ENCODE measurements at places on chromosomes 2 and 18.

- no peak for DNase-seq
These were observed 131.7 kb downstream of the MYCN start for GRCh38 chr2:16071865-16072637.

DNA sequence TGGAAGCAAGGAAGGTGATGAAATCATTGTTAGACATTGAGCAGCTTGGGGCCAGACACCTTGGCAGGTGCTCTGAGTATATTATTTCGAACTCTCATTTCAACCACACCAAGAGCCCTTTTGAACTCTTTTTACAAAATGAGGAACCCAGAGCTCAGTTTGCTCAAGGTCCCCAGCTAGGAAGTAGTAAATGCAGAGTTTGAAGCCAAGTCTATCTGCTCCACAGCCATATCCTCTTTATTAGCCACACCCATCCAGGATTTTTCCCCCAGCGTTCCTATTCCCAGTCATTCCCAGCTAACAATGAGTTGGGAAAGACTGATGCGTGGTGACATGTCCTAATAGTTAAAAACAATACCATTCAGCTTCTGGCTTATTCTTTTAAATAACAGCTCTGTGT, 40.2 kb downstream of the SEMA4F start:
- no peak for DNase-seq

GRCh38 chr2:23926290-23926749, 603 bp downstream of the ATAD2B start:
- no peak for DNase-seq

DNA sequence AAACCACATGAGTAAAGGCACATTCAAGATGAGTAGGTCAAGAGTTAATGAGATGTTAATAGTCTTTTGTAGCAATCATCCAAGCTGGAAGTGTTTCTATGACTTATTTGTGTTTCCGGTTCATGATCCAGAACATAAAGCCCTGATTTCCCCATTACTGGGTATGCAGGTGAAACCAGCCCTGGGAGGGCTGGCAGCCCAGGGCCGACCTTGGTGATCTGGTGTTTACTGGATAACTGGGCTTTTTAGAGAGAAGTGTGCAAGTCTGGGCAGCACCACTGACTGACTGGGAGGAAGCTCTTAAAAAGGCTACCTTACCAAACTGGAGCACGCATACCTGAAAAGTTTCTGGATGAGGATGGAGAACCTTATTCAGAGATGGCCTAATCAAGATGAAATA, 431.6 kb upstream of the VRK2 start:
- DNase-seq: no peak

DNA sequence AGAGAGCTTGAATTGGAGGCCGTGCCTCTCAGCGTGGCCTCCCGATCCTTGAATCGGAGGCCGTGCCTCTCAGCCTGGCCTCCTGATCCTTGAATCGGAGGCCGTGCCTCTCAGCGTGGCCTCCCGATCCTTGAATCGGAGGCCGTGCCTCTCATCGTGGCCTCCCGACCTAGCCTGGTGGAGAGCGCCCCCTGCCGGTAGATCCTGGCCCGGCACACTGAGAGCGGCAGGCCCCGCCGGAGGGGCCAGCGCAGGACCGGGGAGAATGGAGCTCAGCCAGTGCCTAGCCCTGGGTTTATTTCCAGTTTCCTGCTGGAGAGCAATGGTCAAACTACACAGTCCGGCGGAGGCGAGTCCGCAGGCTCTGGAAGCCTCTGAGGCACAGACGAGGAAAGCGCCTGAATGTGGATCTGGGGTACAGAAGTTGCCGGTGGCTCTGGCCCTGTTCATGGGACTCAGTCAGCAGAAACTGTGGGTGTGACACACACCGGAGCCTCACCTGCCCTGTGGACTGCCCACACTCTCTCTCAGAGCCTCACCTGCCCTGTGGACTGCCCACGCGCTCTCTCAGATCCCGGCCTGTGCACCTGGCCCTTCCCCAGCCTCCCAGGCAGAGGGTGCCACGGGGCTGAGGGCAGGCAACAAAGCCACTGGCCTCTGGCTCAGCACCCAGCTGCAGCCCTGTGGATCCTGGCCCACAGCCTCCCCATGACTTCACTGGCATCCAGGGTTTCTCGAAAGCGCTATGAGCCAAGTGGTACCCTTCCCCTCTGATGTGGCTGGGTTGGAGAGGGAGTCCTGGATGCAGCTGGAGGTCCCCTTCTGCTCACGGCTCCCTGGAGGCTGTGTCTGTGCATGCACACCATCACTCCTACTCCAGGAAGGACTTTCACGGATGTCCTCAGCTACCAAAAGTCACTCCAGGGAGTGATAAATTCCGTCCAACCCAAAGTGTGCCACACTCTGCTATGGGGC, 1.5 kb downstream of the IL36B start:
- no peak for DNase-seq

DNA sequence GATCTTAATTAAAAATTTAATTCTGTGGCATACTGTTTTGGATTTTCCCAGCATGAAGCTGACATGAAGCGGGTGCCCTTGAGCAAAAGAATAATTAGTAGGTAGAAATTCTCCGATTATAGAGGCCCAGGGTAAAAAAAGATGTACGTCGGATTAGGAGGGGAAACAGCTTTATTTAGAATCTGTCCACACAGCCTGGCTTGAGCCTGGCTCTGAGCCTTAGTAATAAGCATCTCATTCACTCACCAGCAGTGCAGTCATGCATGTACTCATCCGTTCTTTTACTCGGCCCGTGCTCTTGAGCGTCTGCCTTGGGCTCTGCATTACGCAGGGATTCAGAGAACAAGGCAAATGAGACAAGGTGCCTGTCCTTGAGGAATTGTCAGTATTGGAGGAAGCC, 219.3 kb downstream of the AGAP1 start:
- DNase-seq: no peak

- no peak for DNase-seq
These were observed 32.1 kb downstream of the FARSB start for GRCh38 chr2:222623756-222624309.

DNA sequence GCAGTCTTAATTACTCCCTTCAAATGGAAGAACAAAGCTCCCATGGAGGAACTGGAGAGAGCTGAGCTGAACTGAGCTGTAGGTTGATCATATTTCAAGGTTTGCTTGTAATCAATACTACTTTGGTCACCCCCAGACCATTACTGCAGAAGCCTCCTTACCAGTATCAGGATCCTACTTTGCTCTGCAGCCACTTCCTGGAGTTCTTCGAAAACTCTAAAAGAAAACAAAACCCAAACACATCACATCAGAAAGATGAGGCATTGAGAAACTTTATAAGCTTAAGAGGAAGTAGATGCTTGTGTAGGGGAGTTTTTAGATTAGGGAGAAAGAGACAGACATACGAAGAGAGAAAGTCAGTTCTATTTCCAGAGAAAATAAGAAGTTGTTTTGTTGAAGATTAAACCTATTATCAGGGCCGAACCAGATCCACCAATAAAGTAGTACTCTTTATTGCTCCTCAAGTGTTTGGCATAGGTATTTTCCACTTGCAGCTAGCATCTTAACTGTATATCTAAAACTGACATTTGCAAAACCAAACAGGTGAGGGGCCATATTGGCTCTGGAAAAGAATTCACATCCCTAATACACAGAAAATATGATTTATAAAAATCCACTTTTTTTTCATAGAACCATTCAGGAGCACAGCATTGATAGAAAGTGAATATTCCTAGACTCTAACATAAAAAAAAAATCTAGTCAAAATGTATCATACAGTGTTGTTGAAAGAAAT, 166.9 kb upstream of the KLF7 start:
- DNase-seq: no peak

DNA sequence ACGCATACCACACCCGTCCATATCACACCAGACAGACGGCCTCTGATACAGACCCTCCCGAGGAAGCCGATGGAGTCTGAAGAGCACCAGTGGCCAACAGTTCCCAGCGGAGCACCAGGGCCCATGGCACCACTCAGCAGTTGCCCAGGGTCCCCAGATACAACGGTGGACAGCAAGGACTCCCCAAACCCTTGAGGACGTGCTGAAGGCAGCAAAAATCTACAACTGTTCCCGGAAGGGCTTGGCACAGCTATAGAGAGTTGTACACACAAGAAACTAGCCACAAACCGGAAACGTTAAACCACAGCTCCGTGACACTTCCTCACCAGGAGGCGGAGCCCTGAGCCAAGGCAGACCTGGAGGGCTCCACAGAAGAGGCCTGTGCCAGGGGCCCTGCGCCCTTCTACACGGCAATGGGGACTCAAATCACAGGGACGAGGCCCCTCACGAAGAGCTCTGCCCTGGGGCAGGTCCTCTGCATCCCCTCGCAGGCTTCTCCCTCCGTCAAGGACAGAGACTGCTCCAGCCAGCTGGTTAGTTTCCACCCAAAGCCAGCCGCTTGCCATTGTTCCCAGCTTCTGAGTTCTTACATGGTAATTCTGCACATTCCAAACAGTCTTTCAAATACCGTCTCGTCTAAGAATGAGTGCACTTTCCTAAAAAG, 133.4 kb downstream of the HDAC4 start:
- DNase-seq: peak; percentile 90

- no peak for DNase-seq
These were observed 83.1 kb downstream of the CRACDL start for GRCh38 chr2:98852932-98853331.

DNA sequence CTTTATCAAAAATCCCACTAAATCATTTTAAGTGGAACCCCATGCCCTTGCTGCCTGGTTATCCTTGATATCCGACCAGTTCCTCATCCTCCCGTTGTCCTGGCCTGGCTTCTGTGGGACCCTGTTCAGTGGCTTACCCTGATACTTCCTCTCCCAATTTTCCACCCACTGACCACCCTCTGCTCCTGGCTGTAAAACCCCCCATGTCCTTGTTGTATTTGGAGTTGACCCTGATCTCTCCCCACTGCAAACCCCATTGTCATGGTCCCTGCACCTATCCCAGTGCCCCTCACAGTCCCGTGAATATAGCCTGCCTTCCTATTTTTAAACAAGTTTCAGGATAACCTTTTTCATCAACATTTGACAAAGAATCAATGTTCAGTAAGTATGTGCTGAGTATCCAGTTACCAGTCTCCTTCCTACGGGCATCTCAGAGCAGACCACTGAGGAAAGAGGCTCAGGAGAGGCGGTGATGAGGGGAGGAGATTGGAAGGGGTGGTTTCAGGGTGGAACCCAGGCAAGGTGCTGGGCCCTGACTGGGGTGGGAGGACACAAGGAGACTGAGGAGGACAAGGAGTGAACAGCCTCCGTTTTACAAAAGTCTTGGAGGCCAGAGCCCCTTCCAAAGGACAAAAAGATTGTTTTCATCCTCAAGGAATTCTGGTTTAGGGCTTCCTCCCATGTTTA, 131.8 kb downstream of the PXDN start:
- DNase-seq: no peak

DNA sequence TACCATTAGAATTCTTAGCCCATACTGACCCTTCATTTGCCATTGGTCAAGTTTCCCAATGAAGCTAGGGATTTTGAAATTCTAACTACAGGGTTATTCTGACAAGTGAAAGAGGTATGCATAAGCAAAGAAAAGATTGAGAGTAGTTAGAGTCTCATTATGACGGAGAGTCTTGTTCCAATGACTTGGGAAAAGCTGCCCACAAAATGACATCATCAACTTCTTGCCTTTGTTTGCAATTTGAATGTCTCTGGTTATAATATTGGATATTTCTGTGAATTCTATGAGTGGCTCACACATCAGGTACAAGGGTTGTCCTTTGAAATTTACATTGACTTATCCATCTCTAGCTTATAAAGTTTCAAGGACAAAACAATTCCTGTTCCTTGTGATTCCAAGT, 772.2 kb downstream of the TRIB2 start:
- no peak for DNase-seq

GRCh38 chr2:64157792-64158191, 13.6 kb upstream of the PELI1 start:
- DNase-seq: peak; percentile 12

- no peak for DNase-seq
These were observed 59.6 kb downstream of the ZNF516 start for GRCh38 chr18:76435316-76435989.

DNA sequence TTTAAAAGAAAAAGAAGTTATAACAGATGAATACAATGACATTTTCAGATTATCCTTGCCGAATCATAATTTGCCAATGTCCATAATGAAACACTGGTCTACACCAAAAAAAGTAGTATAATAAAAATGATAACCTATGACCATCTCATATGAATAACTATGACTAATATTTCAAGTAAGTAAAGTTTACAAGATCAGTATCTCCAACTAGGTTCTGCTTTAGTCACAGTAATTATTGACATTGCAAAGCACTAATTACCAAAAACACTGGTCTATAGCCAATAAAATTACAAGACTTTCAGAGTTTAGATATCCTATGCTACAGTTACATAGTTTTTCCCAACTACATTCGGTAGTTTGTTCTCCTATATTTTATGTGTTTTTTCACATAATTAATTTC, 136.7 kb downstream of the MEMO1 start:
- no peak for DNase-seq

DNA sequence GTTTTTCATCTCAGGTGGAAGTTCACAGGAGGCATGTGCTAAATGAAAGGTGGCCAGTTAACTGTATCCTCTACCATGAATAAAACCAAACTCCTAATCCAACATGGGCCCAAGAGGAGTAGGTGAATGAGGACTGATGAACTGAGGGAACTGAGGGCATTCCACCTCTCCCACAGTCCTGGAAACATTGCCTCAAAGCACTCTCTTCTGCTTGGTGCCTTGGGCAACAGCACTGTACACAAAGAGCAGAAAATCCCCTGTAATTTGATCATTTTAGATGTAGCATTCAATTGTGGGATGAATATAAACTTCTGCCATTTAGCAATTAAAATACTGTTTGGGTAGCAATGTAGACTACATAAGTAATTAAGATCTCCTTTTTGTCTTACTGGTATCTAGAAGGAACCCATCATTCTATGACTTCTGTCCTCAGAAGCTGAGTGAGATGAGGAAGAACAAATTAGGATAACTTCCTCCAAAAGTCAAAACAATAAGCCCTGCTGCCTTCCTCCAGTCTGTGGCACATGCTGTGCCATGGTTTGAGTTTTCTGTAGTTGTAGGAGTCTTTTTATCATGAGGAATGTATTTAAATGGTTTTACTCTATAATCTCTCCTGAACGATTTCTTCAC, 86.7 kb upstream of the ZEB2 start:
- no peak for DNase-seq

GRCh38 chr2:240819126-240819857, 727 bp downstream of the KIF1A start:
- DNase-seq: no peak

DNA sequence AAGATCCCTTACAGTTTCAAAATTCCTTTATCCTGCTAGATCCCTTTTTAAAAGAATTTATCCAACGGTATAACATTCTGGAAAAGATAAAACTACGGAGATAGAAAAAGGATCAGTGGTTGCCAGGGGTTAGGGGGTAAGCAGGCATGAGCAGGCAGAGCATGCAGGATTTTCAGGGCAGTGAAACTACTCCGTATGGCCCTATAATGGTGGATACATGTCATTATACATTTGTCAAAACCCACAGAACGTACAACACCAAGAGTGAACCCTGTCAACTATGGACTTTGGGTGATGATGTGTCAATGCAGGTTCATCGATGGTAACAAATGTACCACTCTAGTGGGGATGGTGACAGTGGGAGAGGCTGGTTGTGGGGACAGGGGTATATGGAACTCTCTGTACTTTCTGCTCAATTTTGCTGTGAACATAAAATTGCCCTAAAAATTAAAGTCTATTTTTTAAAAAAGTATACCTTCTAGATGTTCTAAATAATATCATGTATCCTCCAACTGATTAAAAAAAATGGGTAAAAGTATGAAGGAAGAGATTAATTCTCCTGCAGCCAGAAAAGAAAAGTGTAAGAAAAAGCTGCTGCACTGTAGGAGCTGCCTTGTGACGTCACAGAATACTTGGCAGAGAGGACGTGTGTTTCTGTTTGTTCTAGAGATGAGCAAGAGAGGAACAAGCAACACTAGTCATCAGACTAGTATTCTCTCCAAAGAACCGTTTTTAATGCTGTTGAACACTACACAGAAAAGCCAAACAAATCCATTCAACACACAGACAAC, 23.6 kb downstream of the ANKRD44 start:
- DNase-seq: peak; percentile 93
